ENCODE measurements at places on chromosomes 7 and 10.

DNA sequence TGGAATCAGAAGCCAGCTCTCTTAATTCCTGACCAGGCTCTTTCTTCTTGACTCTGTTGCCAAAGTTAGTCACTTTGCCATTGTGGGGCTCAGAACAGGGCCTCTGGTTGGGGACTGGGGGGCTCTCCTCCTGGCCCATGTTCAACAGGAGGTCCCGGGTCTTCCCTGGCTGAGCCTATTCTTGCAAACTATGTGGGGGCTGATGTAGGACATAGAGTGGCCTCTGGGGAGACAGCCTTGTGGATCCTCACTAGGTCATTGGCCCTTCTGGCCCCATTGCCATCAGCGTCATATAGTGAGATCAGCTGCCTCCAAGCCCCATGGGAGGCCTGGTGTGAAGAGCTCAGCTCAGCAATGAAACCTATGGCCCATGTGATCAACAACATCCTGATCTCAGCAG is 77.6 kb upstream of the LEP start:
- no peak for DNase-seq

DNA sequence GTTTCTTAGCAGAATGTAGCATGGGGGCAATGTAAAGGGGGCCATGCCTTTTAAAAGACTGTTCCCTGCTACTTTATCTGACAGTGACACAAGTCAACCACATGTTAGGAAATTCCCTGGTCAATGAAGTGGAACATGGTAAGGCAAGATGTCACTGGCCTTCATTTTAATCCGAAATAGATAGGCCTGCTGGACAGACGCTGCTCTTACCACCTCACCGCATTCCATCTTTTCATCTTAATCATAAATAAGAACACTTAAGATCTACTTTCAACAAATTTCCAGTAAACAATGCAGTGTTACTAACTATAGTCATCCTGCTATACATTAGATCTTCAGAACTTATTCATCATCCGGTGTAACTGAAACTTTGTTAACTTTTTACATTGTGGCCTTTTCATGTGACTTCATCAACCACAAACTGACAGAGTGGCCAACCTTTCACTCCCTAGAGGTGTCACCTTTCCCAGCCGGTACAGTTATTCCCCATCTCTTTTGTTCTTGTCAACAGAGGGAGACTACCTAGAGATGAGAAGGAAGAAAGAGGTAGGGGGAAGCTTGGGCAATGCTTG is 15.6 kb downstream of the ASB4 start:
- DNase-seq: peak; percentile 46

GRCh38 chr10:76401006-76401405 is 969.6 kb downstream of the LRMDA start:
- DNase-seq: peak; percentile 12

GRCh38 chr10:132274581-132274980 is 33.2 kb downstream of the STK32C start:
- no peak for DNase-seq

DNA sequence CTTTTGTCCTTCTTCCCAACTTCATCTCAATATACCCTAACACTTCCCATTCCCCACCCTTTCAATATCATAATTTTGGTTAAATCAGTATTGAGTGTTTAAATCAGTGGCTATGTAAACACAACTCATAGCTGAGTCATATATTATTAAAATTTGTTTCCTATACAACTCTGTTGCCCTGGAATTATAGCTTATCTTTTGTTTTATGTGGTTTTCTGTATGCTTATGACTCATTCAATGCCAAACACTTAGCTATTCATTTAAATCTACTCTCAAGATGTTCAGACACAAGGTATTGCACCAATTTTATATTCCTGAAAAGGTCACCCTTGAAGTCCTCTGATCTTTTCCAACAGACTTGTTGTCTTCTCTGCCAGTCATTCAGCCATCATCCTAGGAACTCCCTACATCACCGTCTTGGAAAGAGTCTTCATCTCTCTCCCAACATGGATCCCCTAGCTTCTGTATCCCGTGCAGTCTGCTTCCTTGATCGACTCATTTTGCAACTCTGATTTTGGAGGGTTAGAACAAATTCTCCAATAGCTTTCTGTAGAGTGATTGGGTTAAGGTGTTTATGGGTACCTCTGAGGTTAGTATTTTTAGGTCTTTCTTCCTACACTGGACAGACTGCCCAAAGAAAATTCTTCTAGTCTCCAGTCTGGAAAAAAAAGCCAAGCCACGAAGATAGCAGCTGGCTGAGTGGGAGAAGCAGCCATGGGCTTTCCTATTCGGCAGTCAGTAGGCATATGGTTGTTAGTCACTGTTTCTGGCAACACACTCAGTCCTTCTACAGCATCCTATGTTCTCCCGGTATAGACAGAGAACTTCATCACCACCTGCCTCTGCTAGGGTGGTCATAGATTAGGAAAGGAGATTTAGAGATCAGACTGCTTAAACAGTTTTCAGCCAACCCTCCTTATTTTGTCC is 102.1 kb downstream of the CRPPA start:
- peak; percentile 6 for DNase-seq

All from fibroblast of skin of right biceps (primary cell).